Activated CD4-positive, CD25-positive, alpha-beta regulatory T cell (primary cell): ENCODE measurements at places on chromosomes 7 and 10.

- no peak for DNase-seq
Measured at GRCh38 chr10:113704637-113705343, 25.1 kb downstream of the CASP7 start.

- no peak for DNase-seq
Measured at GRCh38 chr10:126504761-126505112, 116.5 kb upstream of the ADAM12 start.

DNA sequence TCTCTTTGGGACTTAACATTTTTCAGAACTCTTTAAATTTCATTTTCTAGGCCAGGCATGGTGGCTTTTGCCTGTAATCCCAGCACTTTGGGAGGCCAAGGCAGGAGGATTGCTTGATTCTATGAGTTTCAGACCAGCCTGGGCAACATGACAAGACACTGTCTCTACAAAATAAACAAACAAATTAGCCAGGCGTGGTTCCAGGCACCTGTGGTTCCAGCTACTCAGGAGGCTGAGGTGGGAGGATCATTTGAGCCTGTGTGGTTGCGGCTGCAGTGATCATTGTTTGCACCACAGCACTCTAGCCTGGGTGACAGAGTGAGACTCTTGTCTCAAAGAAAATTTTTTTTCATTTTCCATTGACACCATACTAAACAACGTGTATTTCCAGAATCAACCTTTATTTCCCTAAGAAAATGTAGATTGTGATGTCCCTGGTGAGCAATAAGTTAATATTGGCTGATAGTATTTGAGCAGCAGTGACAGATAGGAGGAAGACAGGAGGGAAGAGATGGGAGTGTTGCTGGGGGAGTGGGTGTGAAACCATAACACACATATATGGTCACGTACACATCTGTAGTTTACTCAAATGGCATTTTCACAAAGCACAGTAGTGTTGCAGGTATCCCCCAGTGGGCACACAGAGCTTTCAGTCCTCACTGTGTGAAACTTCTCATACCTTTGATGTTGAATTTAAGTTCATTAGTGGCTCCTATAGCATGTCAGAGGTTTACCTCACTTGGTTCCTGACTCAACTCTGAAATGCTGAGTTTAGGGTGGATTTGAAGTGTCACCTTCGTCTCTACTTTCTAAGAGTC is 205.6 kb downstream of the AUTS2 start:
- DNase-seq = no peak

GRCh38 chr7:256461-256940 is 33.5 kb upstream of the FOXL3 start:
- no peak for DNase-seq

GRCh38 chr7:3591944-3592343 is 290.9 kb downstream of the SDK1 start:
- DNase-seq = no peak

- no peak for DNase-seq
Measured at GRCh38 chr7:92313055-92313454, 67.3 kb downstream of the ANKIB1 start.

DNA sequence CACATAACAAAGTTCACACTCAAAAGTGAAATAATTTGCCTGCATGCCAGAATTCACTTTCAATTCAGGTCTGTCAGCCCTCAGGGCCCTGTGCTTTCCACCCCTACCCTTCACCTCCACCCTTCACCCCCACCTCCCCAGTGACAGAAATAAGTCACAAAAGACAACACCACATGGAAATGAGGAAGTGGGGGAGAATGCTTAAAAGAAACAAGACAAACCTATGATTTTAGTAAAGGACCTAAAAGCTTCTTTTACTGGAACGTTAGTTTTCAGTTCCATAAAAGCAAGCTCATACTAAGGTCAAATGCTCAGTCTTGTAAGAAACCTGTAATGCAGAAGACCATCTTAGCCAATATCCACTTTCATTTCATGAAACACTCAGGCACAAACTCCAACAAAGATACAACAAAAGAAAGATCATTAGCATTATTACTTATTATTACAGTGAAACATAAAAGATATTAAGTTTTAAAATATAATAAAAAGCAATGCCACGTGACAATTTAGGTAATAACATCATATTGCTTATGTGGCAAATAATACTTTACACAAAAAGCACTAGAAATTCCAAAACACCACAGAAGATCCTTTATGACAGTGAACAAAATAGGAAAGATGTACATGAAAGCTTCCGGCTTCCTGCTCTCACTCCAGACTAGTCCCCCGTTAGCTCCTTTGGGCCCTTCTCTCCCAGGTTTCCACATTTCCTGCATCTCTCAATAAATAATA is 112.1 kb downstream of the LMBR1 start:
- DNase-seq = no peak

DNA sequence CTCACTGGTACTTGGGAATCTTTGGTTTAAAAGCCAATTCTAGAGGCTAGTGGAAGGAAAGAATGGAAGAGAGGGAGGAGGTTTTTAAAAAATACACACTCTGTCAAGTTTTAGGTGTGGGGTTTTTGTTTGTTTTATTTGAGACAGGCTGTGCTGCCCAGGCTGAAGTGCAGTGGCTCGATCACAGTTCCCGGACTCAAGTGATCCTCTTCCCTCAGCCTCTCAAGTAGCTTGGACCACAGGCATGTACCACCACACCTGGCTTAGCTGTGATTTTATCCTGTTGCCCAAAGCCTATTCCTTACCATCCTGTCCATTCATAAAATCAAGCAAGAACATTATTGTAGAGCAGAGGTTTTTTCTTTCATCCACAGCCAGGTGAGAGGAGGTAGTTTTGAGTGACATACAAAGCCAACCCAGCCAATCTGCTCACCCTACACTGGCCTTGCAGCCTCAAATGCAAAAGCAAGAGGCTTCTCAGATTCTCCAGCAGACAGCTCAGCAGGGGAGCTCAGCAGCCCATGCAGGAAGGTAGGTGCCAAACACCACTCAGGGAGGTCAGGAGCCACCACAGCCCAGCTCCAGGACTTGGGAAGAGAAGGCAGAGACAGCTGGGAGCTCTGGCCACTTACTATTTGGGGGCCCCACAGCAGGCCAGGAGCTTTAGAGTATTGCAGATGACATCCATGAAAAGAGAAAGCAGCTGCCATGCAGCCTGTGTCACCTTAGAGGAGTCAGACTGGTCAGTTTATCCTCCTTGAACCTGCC is 65.8 kb downstream of the TMEM209 start:
- DNase-seq = no peak
